Stimulated activated CD4-positive, alpha-beta T cell treated with anti-CD3 and anti-CD28 coated beads, TNF-alpha, amount 100 ng/mL, for 1 hour (primary cell): ENCODE measurements at places on chromosomes 7 and 10.

- no peak for DNase-seq
Observed at GRCh38 chr7:159136442-159136841, 8.2 kb downstream of the VIPR2 start.

GRCh38 chr10:111600772-111601171 lies 523.9 kb downstream of the ADRA2A start:
- DNase-seq: no peak

DNA sequence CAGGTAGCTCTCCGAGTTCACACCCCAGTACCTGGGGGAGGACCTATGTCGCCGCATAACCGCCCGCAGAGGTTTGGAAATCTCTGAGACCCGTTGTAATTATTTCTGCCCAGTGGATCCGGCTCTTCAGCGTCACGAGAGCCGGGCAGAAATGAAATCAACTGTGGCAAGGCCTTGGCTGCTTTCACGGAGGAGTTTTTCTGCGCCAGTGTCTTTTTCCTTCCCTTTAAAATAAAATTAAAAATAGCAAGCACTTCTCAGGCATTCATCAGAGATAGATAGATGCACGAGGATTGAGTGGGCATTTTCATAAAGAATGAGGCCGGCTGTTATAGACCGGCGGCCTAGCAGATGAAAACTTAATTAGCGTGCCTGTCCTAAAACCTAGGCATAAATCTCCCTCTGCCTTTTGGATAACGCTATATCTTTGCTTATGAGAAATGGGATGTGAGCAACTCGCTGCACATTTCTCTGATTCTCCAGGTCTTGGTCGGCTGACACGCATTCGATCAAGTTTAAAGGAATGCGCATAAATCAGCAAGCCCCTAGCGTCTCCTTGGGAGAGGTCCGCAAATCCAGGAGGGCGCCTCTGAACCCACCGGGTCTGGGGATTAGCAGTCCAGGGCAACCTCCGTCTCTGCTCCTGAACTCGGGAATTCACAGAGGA lies 6.4 kb downstream of the HOXA13 start:
- DNase-seq: no peak

DNA sequence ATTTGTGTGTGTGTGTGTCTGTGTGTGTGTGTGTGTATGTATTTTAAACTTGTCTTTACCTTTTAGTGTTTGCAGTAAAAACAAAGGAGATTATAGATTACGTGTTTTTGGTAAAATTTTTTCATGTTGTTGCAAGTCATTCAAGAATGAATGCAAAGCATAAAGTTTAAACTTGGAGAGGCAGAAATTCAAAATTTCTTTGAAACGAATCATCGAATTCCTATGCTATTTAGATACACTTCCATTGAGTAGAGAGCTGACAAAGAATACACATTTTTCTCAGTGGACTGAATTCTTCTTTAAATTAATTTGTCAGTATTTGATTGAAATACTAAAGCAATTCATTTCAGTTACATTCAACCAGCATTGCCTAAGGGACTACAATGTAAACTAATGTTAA lies 66.0 kb upstream of the HDAC9 start:
- DNase-seq: no peak

DNA sequence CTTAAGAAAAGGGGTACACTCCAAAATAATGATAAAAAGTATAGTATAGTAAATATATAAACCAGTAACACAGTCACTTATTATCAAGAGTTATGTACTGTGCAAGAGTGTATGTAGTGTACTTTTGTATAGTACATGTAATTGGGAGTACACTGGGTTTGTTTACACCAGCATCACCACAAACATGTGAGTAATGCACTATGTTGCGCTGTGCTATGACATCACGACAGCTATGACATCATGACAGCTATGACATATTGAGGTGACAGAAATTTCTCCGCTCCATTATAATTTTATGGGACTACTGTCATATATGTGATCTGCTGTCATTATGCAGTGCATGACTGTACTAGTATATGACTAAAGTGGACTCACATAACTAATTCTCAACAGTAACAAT lies 84.6 kb downstream of the KMT2C start:
- DNase-seq: no peak

GRCh38 chr10:96260014-96260413 lies 11.4 kb downstream of the BLNK start:
- no peak for DNase-seq

- DNase-seq: no peak
Observed at GRCh38 chr7:30984359-30985107, 20.8 kb downstream of the GHRHR start.

DNA sequence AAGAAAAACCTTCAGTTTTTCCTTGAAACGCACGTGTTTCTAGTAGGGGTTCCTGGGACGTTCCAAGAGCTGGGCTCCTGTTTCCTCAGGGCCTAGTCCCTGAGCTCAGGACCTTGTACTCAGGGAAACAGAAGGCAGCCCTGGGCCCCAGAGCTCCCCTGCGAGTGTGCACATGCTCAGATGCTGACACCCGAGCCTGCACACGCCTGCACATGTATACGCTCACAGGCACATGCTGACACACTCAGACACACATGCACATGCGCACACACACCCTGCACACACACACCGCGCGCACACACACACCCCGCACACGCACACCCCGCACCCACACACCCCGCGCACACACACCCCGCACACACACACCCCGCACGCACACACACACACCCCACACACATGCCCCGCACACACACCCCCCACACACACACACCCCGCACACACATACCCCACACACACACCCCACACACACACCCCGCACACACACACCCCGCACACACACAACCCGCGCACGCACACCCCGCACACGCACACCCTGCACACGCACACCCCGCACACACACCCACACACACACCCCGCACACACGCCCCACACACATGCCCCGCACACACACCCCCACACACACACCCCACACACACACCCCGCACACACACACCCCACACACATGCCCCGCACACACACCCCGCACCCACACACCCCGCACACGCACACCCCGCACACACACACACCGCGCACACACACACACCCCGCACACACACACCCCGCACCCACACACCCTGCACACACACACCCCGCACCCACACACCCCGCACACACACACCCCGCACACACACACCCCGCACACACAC lies 52.2 kb downstream of the CALML3 start:
- DNase-seq: no peak

DNA sequence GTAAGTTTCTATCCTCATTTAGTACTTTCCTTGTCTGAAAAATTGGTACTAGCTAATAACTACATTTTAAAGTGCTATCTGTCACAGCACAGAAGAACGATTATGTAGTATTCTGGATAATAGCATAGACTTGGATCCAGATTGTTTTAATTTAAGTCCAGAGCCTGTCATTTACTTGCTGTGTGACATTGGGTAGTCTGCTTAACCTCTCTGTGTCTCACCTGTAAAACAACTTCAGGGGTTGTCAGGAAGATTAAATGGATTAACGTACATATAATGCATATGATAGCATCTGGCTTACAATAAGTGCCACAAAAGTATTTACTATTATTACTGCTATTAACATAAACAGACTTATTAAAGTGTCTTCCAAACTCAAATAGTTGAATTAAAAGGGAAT lies 1221.4 kb downstream of the GATA3 start:
- no peak for DNase-seq

GRCh38 chr7:77351539-77352004 lies 64.6 kb downstream of the GSAP start:
- DNase-seq: no peak

- no peak for DNase-seq
Observed at GRCh38 chr10:91519899-91520514, 109.9 kb downstream of the HECTD2 start.

GRCh38 chr10:21022821-21023220 lies 125.7 kb upstream of the NEBL start:
- no peak for DNase-seq
